ENCODE measurements at places on chromosomes 11 and 22.

GRCh38 chr11:75531325-75531724 lies 5.6 kb upstream of the GDPD5 start:
- DNase-seq = no peak

DNA sequence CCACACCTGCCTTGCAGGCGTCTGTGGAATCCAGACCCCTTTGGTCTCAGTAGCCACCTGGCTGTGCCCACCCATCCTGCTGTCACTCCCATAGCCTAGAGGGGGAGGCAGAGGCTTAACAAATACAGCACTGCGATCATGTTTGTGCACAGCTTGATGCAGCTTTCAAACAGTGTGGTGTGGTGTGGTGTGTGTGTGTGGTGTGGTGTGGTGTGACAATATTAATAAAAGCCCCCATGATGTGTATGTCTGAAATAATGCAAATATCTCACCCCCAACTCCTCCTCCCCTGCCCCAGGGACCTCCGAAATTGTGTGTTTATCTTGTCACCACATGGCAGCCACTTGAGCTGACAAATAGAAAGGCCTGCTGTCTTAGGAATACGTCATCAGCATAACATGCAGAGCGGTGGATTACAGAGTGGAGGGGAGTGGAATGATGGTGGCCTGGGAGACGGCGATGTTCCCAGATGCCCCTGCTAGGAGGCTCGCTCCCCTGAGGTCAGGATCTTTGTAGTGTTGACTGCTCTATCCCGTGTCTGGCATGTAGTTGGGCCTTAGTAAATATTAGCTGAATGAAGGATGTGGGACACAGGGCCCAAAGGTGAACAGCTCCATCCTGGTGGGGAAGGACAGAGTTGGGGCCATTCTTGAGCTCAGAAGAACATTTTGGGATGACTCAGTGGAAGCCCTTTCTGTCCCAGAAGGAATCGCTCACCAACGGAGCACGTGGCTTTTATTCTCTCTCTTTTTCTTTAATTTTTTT lies 2.8 kb downstream of the PDXP start:
- DNase-seq = peak; percentile 57

DNA sequence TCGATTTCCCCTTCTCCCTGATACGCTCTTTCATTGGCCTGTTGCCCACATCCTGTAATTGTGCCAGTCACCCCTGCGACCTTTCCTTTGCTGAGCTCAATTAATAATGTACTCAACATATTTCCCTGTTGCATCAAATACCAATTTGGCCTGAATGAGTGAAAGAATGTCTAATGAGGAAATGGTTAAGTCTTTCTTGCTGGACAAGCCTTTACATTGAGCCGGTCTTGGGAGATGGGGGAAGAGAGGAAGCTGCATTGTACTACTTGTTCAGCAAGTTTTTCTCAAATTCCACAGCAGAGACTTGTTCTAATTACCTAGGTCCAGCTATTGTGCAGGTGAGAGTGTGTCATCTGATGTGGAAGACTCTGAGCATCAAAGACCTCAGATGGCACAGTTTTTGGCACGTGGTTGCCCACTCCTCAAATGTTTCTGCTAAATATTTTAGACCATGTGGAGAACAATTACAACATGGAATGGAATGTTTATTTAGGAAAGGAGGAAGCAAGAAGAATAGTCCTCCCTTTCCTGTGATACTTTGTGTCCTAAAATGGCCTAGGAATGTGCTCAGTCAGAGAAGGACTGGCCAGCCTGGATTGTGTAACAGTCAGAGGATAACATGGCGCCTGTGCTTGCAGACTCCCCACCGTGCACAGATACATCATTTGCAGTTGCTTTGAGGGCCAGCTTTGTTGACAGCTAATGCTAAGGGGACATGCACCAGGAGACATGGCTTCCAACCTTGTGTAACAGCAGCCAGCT lies 129.5 kb upstream of the E2F8 start:
- DNase-seq = no peak

- DNase-seq = no peak
Observed at GRCh38 chr11:31404614-31405013, 35.0 kb downstream of the DNAJC24 start.

- no peak for DNase-seq
Observed at GRCh38 chr11:83736684-83737083, 450.5 kb upstream of the CCDC90B start.

DNA sequence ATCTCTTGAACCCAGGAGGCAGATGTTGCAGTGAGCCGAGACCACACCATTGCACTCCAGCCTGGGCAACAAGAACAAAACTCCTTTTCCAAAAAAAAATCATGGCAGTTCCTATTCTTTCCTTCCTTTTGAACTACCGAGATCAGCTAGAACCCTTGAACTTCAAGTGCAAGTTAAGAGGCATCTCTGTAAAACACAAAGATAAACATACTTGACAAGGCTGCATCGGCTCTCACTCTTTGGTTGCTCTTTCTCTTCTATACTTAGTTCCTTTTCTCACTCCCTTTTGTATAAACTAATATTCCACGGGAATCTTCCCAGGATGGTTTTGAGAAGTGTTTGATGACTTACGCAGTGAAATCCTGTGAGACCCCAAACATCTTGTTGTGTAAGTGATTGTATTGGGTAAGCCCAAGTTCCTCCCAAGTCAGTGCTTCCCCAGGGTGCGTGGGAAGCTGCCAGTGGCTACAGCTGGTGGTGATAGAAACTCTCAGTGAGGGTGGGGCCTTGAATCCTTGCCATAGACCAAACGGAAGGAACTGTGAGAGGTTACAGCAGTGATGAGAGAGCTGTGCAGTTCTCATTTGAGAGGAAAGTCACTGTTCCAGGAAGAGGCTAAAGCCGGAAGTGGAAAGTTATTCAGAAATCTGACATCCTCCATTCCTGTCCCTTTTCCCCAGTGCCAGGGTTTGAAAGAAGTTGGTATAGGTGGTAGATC lies 24.1 kb upstream of the CDC42EP2 start:
- DNase-seq = peak; percentile 97

DNA sequence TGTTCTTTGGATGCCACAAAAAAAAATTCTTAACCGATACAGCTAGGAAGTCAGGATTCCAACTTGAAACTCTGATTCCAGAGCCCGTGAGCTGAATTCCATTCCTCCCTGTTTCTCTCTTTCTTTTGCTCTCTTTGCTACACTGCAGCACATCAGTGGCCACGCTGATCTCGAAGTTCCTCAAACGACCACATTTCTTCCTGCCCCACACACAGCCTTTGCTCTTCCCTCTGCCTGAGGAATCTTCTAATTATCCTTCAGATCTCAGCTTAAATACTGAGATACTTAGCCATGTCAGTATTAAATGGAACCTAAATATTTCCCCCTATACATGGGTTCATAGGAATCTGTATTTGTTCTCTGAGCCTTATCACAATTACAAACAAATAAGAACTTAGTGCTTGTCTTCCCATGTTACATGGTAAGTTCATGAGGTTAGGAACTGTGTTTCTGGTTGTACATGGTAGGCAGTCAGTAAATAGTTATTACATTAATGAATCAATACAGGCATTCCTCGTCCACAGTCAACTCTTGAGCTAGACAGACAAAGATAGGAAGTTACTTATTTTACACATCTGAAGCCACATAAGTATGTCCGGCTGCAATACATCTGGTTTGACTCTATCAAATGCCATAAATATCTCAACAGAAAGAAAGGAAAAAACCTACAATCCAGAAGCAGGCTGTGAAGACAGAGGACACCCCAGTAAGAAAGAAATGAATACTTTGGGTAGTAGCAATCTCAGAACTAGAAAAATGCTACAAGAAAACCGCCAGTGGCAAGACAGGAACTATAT lies 86.6 kb downstream of the MAML2 start:
- no peak for DNase-seq

DNA sequence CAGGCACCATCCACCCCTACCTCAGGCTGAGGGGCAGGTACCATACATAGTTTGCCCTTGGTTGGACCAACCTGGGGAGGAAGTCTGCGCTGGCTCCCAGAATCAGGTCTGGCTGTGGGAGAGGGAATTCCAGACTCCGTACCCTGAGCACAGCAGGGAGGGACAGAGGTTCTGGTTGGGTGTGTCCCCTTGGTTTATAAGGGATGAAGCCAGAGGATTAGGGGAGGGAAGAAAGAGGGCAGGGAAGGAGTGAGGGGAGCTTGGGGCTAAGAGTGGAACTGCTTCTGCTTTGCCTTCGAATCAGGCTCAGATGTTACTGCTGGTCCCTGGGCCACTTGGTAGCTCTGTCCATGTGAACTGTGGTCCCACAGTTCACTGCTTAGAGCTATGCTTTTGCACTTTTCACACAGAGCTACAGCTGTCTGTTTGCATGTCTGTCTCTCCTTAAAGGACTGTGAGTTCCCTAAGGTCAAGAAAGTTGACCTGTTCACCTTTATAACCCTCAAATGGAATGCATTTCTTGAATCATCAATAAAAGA lies 9.2 kb downstream of the MMP20 start:
- no peak for DNase-seq

DNA sequence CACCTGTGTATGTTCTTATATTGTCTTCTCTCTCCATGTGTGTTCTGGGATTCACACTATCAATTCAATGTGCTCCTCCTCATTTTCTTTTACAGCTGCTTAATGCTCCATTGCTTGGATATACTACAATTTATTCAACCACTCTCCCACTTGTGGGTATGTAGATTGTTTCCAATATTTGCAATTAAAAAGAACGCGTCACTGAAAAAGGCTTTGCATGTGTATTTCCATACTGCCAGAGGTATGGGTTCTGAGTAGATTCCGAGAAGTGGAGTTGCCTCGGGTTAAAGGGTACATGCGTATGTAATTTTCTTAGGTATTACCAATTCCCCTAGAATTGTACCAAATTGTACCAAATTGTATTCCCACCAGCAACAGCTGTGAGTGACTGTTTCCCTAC lies 7.0 kb upstream of the CAPN5 start:
- no peak for DNase-seq

- no peak for DNase-seq
Observed at GRCh38 chr11:7527029-7527428, 13.2 kb downstream of the PPFIBP2 start.

- DNase-seq = no peak
Observed at GRCh38 chr11:35143297-35144135, 4.5 kb downstream of the CD44 start.

DNA sequence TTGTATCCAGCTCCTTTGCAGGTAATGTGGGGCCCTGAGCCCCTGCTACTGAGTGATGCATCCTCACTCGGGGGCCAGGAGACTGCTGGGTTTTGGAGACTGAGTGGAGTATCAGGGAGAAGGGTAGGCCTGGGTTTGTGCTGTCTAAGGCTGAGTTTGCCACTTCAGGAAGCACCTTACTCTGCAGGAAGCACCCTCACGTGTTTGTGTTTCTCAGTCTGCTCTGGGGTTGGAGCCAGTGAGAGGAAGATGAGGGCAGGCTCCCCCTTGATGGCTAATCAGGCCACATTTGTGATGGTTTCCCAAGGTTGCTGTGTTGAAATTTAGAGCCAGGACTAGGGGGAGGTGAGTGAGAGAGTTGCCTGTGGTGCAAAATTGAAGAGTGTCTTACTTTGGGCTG lies 13.7 kb upstream of the THY1 start:
- DNase-seq = no peak

- DNase-seq = no peak
Observed at GRCh38 chr22:22091400-22091878, 108.9 kb upstream of the TOP3B start.

All from uterus (tissue), 4 donors.